Stimulated activated CD8-positive, alpha-beta memory T cell treated with anti-CD3 and anti-CD28 coated beads, Interleukin-4, amount 100 ng/mL, for 24 hours (primary cell): ENCODE measurements at places on chromosomes 12 and 14.
A peak's percentile ranks its signal among the peaks of the same experiment; 100 is the strongest.

DNA sequence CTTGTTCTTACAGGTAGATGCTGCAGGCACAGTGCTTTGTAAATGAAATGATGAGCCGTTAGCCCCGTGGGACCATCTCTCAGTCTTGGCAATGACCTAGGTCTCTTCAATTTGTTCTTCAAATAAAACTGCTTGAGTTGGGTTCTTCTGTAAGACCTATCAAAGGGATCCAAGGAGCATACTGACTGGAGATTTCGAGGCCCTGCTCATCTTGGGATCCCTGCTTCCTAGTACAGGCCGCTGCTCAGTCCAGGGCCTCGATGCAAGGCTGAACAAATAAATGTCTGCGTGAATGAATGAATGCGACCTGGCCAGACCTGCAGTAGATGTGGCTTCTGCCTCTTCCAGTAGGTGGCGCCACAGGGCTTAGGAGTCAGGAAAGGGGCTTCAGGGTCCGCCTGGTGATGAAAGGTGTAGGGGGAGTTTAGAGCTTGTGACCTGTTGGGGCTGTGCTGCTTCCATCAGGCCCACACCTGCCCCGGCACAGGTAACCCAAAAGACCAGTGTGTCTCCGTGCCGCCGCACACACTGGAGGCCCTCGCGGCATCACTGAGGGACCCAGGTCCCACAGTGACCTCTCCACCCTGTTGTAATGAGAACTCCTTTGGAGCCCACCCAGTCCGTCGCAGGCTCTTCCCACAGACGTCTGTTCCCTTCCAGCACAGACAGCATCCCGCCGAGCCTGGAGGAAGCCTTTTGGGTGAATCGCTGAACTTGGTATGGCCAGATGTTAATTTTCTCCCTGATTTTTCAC lies 4.4 kb downstream of the CACNA1C start:
- DNase-seq = peak; percentile 24

DNA sequence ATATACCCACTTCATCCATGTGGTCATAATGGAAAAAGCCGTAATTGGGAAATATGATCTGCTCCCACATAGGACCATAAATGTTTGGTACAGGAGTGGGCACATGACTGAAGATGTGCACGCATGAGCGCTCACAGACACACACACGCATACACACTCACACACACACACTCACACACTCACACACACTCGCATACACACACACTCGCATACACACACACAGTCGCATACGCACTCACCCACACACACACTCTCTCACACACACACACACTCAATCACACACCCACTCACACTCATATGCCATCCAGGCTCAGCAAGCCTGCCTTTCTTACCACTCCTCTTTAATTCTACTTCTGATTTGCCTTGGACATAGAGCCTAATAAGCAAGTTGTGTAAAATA lies 45.6 kb upstream of the EGLN3 start:
- no peak for DNase-seq

DNA sequence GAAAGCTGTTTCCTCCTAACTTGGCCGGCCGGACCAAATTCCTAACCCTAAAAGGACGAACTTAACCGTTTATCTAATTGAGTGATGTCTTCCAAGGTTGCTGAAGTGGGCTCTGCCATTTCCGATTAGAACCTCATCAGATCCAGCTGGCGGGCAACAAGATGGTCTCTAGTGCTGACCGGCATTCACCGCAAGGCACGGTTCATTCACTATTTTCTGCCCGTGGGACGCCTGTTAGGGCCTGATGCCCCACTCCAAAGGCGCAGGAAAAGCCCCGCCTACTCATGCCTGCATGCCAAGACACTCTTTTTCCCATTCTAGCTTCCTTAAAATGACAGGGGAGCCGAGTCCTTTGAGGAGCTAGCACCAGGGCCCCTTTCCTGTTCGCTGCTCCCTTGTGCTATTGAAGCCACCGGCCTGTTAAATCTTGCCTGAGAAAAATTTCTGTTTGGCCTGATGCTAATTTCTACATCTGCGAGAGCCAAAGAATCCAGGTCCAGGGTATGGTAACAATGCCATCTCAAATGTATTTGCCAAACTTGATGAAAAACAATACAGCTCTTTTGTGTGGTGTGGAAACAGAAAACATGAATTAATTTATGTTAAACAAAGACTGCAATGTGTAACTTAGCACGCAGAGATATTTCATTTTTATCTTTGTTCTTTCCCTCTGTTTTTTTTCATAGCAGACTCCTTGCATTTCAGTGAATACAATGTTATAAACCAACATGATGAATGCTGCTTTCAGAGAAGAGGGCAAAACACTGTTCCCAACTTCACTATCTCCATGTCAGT lies 1071.2 kb upstream of the USP15 start:
- no peak for DNase-seq

GRCh38 chr12:101485021-101485420 lies 9.9 kb downstream of the SPIC start:
- no peak for DNase-seq
